ENCODE measurements at places on chromosomes 6 and 20. TPM values are rescaled to one million over a fixed set of nuclear protein-coding genes. Genes with fewer than 3 reads are reported as not detected.

DNA sequence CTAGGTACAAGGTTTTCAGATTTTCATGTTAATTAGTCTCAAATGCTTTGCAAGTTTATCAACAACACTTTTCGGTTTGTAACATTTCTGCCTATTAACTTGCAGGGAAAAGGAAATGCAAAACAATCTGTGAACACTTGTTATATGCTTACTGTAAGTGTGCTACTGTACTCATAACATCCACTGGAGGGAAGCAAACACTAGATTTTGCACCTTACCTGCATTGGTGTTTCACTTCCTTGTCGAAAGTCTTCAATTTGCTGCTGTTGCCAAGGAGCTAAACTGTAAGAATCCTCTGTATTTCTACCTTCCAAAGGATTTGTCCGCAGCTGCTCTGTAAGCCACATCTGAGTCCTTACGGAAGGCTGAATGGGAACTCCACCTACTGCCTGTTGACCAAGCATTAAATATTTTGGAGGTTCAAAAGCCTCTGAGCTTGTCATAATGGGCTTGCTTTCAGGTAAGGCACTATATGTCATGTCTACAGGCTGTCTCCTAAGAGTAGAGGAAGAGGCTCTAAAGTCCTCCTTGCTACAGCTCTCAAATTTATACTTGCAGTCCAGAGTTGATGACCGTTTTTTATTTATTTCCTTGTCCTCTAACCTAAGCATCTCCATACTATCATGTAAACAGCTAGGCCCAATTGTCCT, 17.3 kb downstream of the PLN start:
- DNase-seq = no peak

DNA sequence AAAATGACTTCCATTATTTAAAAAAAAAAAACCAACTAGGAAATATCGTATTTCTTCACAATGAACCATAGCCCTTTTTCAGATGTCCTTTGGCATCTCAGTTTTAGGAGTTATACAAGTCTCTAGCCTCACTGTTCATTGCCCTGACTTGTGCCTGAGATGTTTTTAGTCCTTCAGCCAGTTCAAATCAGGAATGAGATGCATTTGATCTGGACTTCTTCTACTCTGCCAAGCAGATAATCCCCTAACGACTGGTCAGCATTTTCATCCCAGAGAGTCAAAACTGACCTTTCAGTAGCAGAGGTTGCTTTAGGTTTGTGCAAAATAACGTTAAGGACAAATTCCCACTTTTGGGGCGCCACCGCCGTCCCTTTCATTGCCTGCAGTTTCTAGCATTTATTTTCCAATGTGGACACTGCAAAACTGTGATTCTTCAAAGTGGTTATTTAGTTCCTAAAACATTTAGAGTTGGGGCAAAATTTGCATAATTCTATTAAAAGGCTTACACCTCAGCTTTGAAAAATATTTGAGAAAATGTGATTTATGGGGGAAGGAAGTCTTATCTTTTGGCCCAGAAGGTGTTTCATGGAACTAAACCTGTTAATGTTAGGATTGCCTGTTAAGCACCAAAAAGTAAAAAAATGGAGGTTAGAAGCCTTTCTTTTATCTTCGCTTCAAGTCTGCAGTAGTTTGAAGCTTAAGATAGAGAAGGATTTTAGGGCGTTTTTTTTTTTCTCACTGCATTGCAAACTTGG, 152.0 kb upstream of the SGK1 start:
- DNase-seq = no peak

GRCh38 chr20:34628026-34628425, 48.9 kb downstream of the PIGU start:
- DNase-seq = no peak

- DNase-seq = no peak
These were observed 255.4 kb downstream of the TBX18 start for GRCh38 chr6:84508981-84509380.

- peak; percentile 86 for DNase-seq
These were observed 41.4 kb downstream of the DTNBP1 start for GRCh38 chr6:15621203-15622044.

GRCh38 chr6:16412982-16413381, 174.6 kb downstream of the GMPR start:
- no peak for DNase-seq

DNA sequence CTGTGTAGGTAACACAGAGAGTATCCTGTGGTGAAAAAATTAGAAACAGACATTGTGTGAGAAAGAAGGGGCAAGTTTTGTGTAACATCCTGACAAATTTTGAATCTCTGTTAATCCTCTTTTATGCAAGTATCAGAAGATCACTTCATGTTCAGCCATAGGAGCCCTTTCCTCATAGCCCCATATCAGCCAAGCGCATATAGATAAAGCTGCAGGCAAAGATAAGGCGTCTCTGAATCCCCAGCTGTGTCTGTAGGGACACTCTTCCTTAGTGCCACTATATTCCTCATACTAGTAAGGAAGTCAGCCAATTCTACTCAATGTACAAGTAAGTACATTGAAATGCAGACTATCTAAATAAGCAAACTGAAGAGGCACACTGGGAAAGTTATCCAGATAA, 22.3 kb downstream of the HTR1E start:
- DNase-seq = no peak

PTGIS gene
- 37.6 TPM for total RNA-seq

GRCh38 chr6:153150371-153150751, 19.3 kb upstream of the RGS17 start:
- no peak for DNase-seq

DNA sequence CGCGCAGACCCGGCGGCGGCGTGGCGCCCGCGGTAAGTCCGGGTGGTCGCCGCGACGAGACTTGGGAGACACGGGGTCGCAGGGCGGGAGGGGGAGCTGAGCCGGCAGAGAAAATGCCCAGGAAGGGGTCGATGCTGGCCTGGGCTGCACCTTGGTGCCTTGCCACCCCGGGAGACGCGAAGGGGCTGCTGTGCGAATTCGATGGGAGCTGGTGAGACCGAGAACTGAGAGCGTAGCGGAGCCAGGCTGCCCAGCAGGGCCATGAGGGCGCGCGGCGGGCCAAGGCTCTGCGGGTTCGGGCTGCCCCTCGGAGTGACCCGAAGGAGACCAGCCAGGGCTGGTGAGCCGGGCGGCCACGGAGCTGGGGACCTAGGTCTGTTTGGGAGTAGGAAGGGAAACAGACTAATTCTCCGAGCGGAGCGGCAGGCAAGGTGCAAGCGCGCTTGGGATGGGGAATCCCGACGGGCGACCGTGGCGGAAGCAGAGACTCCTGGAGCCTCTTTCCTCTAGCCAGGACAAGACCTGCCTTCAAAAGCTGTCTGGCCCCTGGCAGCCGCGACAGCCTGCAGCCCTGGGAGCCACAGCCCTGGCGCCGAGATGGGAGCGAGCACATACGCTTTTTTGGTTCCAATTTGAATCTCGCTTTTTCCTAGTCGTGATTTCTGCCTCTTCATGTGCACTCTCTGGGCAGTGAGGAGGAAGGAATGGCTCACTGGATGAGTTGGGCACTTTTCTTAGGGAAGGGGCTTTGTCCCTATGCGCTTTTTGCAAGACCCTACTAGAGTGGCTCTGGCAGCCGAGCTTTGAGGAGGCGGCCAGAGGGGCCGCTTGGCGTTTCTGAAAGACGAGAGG, 691 bp downstream of the SYNDIG1 start:
- DNase-seq = peak; percentile 77

STMND1 gene
- not detected for total RNA-seq

CGA gene
- not detected for total RNA-seq

DNA sequence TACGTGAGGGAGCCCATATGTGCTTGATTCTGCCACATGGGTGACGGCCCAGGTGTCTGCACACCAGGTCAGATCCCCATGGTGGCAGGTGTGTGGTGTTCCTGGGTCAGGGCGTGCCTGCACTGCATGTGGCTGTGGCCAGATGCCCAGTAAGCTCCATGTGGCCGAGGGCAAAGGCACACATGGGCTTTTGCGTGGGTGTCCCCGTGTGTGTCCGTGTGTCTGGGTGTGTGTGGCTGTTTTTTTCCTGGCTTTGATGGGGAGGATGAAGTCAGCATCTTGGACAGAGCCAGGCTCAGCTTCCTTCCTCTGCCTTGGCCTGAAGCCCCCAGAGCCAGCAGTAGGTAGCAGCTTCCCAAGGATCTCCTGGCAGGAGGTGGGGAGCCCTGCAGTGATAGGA, 1.5 kb upstream of the TNXB start:
- DNase-seq = no peak

MYLK4 gene
- total RNA-seq = 0.51 TPM

GATA5 gene
- 1.0 TPM for total RNA-seq

- peak; percentile 76 for DNase-seq
These were observed 125.1 kb downstream of the SNX5 start for GRCh38 chr20:17843246-17844132.

GRCh38 chr20:50903353-50904051, 27.7 kb downstream of the ADNP start:
- no peak for DNase-seq

LAMP5 gene
- 0.22 TPM for total RNA-seq

DNA sequence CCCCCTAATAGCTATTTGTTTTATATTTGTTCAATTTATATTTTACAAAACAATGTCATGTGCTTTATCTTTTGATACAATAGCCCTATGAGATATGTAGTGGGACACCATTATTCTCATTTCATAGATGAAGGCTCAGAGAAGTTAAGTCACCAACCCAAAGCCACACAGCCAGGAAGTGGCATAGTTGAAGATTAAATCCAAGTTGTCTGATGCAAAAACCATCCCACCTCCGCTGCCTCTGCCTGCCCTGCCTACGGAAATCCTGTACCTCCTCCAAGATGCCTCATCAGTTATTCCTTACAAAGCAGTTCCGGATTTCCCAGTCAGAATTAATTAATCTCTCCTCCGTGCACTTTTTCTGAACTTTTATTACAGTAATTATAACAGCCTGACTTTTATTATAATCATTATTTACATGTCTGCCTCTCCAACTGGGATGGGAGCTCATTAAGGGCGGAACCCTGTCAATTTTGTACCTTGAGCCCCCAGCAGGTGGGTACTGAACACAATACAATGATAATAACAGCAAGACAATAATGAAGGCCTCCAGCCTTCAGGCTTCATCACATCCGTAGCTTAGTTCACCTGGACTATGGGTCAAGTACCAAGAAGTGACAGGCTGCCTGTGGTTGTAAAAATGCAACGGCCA, 54.7 kb downstream of the LRFN2 start:
- no peak for DNase-seq

DNA sequence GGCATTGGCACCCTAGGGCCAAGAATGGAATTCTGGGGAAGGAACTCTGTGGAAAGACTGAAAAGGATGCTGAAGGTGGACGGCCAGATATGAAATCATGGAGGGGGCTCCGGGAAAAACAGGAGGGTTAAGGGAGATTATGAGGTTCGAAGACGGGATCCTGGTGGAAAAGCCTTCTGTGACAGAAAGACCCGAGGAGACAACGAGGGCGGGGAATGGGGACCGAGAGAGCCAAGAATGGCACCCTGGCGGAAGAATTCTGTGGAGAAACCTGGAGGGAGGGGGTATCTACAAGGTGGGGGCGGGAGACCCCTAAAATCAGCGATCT, 426 bp downstream of the TRMT6 start:
- DNase-seq = no peak

DNA sequence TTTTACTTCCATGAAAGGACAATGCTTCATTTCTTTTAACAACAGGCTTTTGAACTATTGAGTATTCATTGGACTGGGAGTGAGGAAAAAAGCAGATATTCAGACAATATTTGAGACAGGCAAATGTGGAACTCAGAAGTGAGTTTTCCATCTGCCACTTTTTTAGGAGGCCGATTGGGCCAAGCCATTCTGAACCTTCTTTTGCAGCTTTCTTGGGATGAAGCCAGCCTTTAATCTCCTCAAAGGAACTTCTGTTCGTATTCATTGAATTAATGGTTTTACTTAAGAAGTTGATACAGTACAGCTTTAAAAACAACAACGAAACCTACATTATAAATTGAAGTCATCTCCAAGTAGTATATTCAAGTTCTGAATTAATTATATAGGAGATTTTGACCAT, 187.1 kb upstream of the RNF217 start:
- DNase-seq = no peak

ULBP2 gene
- 1.1 TPM for total RNA-seq

DNA sequence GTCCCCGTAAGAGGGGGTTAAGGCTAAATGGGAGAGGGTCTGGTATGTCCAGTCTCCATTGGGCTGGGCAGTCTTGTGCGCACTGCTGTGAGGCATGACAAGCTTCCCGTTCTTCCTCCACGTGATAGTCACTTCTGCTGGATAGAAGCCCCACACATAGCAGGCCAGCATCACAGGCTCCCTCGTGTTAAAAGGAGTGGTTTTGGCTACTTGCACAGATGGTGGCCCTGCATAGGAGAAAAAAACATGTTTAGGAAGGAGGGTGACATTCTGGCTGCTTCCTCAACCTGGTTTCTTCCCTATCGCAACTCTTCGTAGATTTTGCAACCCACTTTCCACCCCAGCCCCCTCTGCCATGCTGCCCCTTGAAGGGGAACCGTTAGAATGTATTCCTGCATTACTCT, 3.6 kb downstream of the HLA-DMB start:
- DNase-seq = no peak

- DNase-seq = no peak
These were observed 61.9 kb downstream of the TOX2 start for GRCh38 chr20:43976547-43976946.

DNA sequence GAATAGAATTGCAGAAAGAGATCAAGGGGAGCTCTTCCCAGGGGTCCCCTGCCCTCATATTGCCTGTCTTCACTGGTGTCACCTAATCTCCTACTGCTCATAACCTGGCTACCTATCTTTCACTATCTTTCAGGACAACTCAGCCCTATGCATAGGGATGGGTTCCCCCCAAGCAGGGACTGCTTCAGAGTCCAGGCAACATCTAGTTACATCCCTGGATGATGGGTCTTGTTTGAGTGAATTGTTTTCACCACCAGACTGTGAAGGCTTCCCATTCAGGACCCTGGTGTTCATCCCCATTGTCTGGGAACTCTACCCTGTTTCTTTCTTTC, 850 bp upstream of the HECA start:
- DNase-seq = no peak

- DNase-seq = no peak
These were observed 104.9 kb upstream of the TSHZ2 start for GRCh38 chr20:52867305-52867704.

CEP85L gene
- 6.6 TPM for total RNA-seq

DNA sequence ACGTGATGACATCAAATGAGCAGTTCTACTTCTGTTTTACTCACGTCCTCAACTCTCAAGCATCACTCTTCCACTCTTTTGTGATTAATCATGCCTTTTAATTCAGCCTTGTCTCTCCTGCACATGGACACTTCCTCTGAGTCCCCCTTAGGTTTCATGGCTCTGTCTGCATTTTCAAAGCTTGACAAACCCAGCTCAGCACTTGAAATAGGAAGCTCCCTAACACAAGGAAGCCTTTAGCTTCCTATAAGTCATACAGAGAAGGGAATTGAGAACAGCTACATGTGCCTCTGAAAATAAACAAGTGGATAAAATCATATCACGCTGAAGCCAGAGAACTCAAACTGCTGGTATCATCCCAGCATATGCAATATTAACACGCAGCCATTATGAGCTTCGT, 21.2 kb downstream of the KIF16B start:
- DNase-seq = no peak

DNA sequence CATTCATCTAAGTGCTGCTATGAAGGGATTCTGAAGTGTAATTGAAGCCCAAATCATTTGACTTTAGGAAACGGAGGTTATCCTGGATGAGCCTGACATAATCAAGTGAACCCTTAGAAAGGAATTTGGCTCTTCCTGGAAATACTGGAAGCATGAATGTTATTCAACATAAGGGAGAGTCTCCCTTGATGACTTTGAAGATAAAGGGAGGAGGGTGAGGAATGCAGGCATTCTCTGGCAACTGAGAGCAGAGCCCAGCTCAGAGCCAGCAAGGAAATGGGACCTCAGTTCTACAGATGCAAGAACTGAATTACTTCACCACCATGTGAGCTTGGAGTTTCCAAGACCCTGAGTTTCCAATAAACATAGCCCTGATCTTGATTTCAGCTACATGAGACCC, 168.2 kb downstream of the DLL1 start:
- peak; percentile 44 for DNase-seq

All from cardiac septum (tissue), 1 donor.